IgD-negative memory B cell (primary cell): ENCODE measurements at places on chromosomes 13 and 19. TPM values are rescaled to one million over a fixed set of nuclear protein-coding genes. Genes with fewer than 3 reads are reported as not detected.

ZNF66 gene
- 6.1 TPM for polyA plus RNA-seq

MAMSTR gene
- polyA plus RNA-seq: 0.45 TPM

CACNA1A gene
- polyA plus RNA-seq: 3.1 TPM

SOX1 gene
- polyA plus RNA-seq: not detected

CDC34 gene
- 20.1 TPM for polyA plus RNA-seq

KIR2DL3 gene
- polyA plus RNA-seq: 0.59 TPM

IZUMO1 gene
- polyA plus RNA-seq: not detected

ABHD13 gene
- 10.0 TPM for polyA plus RNA-seq

SYT5 gene
- polyA plus RNA-seq: 0.43 TPM

PTGER1 gene
- polyA plus RNA-seq: not detected

HSPB6 gene
- polyA plus RNA-seq: not detected

ZNF726 gene
- 2.7 TPM for polyA plus RNA-seq

LRP3 gene
- polyA plus RNA-seq: not detected

CLDND2 gene
- polyA plus RNA-seq: not detected
